Hair follicular keratinocyte (primary cell): ENCODE measurements at places on chromosomes 5 and 9. TPM values are rescaled to one million over a fixed set of nuclear protein-coding genes. Genes with fewer than 3 reads are reported as not detected.

The ENG gene
- total RNA-seq, result 6.2 and 9.6 TPM in 2 replicates

The MYOZ3 gene
- 0.53 TPM in 1 of 2 replicates, not detected in the other for total RNA-seq

The CAVIN4 gene
- total RNA-seq, result under 0.01 and 0.08 TPM in 2 replicates

The C5orf52 gene
- total RNA-seq, result not detected in 2 replicates

The GPR150 gene
- total RNA-seq, result 0.47 TPM in 1 of 2 replicates, not detected in the other

The DAP gene
- total RNA-seq, result 24.2 and 28.1 TPM in 2 replicates

The BAAT gene
- total RNA-seq, result not detected in 2 replicates

The SHC3 gene
- total RNA-seq, result 0.04 and 0.94 TPM in 2 replicates
